Small intestine (tissue), 16 donors: ENCODE measurements at places on chromosomes 3 and 15.
A peak's percentile ranks its signal among the peaks of the same experiment; 100 is the strongest.

- DNase-seq, result peak; percentile 58
Observed at GRCh38 chr15:41936649-41937567, 35.4 kb downstream of the EHD4 start.

GRCh38 chr3:172155897-172156585, 116.7 kb downstream of the FNDC3B start:
- DNase-seq, result no peak

GRCh38 chr15:27089233-27089586, 118.2 kb downstream of the GABRG3 start:
- no peak for DNase-seq

- no peak for DNase-seq
Observed at GRCh38 chr15:86060674-86061073, 19.0 kb upstream of the AGBL1 start.

- DNase-seq, result no peak
Observed at GRCh38 chr3:195450731-195451229, 8.0 kb upstream of the ACAP2 start.

DNA sequence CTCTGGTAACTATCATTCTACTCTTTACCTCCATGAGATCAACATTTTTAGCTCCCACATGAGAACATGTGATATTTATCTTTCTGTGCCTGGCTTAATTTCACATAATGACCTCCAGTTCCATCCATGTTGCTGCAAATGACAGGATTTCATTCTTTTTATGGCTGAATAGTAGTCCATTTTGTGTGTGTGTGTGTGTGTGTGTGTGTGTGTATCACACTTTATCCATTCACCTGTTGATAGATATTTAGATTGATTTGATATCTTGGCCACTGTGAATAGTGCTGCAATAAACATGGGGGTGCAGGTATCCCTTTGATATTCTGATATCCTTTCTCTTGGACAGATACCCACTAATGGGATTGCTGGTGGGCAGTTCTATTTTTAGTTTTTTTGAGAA, 18.3 kb downstream of the DLG1 start:
- DNase-seq, result no peak

GRCh38 chr15:68442041-68442440, 10.1 kb upstream of the ITGA11 start:
- no peak for DNase-seq

DNA sequence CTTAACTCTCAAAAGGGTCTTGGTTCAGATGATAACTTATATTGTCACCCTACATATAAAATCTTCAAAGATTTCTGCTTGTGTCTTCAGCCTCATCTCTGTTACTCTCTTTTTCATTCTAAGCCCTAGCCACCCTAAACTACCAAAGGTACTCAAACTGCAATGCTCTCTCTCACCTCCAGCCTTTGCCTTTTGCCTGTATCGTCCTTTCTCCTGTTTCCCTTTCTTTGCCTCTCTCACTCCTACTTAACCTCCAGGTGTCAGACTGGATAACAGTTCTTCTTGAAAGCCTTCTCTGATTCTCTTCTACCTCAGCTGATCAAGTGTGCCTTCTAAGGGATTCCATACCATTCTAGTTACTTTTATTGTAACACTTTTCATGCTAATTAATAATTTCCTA, 149.8 kb downstream of the SERPINI1 start:
- DNase-seq, result no peak

DNA sequence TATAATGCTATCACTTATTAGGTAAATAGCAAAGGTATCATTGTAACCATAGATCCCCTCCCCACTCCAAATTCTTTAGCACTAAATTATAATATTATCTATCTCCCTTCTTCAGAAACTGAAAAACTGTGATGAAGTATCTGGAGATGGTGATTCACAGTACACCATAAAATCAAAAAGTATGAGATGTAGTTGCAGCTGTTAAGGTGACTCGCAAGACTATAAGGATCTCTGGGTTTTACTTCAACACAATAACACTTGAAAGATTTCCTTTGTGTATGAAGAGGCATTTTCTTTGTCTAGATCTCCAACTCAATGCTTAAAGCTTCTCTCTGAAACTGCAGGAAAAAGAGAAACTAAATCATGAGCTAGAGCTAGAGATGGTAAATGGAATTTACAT, 46.9 kb downstream of the IFT57 start:
- no peak for DNase-seq

DNA sequence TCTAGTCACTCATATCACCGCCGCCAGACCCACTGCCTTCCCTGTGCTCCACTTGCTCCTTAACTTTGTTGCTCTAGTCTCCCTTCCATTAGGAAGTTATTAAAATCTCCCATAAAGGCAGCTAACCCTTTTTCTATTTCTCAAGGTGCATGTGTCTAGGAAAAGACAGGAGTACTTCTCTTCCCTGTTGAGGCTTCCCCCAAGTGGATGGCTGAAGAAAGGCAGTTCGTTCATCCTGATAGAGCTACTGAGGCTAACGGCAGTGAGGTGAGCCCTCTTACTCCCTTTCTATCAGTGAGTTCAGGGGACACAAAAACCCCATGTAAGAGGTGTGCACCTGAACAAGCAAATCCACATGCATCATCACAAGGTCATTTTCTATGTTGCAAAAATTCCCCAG, 397.8 kb downstream of the IGSF11 start:
- DNase-seq, result no peak

GRCh38 chr15:33621141-33621540, 310.4 kb downstream of the RYR3 start:
- DNase-seq, result no peak

- no peak for DNase-seq
Observed at GRCh38 chr15:38197553-38197952, 55.1 kb upstream of the SPRED1 start.

GRCh38 chr3:133860519-133860918, 35.2 kb downstream of the RAB6B start:
- no peak for DNase-seq

- DNase-seq, result no peak
Observed at GRCh38 chr3:69856965-69857705, 117.9 kb downstream of the MITF start.

DNA sequence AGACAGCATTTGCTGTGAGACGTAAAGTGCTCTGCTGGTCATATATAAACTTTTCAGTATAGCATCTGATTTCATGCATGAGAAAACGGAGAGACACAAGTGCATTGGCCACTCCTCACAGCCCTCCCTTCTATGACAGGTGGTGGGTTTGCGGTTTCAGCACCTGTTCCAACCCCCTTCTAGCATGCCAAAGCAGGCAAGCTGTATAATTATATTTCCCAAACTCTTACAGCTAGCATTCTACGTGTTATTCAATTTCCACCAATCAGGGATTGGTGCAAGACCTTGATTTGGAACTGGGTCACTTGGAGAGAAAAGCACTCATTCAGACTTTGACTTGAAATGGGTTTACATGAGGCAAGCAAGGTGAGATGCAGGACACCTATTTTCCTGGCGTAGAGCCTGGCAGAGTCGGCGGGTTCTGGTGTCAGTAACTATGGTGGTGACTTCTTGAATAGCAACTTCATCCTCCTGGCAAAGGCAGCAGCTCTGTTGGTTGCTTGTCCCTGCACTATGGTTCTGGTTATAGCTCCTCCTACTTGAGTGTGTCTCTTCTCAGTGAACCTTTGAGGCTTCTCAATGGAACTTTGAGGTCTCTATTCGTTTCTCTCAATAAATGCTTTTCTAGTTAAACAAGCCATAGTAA, 356.5 kb downstream of the TBL1XR1 start:
- DNase-seq, result no peak

DNA sequence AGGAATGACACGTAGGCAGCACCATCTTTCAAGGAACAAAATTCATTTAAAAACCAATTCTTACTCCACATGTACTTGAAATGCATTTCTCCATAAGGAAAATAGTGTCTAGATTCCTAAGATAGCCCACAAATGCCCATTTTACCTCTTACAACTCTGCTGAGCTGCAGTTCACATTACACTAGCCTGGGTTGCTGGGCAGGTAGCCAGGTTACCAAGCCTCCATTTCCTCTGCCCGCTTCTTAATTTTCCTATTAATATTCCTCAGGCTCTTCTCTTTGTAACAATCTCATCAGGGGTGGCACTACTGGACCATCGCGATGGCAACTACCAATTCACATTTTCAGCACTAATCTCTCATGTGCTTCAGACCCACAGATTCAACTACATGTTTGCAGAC, 10.8 kb downstream of the ATP13A3 start:
- DNase-seq, result no peak

- no peak for DNase-seq
Observed at GRCh38 chr3:29694783-29695182, 413.9 kb downstream of the RBMS3 start.

GRCh38 chr15:96053031-96053780, 277.3 kb upstream of the NR2F2 start:
- peak; percentile 60 for DNase-seq

DNA sequence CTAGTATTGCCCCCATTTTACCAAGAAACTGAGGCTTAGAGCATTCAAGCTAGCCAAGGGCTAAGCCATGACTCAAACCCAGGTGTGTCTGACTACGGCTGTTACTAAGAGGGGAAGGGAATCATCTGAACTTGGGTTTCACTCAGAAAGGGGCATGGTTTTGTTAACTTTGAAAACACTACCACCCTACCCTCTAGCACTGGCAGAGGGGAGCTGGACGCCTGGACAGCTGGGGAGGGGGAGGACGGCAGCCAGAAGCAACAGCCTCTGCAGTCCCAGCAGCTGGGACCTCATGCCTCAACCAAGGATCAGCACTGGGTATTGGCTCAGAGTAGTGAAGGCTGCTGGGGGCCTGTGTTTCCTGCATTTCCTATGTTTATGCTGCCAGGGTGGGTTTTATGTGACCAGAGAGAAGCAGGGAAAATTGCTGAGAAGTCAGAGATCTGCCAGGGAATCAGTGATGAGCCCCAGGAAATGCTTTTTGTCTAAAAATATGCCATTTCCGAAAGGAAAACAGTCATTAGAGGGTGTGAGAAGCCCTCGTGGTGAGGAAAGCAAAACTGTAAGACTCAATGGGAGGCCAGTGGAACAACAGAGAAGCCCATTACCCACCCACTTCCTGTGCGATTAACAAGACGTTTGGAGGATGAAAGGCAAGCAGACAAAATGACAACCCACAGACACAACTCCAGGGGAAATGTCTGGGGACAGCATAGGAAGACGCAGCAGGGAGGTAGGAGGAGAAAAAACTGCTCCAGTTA, 41.2 kb downstream of the LIPC start:
- no peak for DNase-seq

DNA sequence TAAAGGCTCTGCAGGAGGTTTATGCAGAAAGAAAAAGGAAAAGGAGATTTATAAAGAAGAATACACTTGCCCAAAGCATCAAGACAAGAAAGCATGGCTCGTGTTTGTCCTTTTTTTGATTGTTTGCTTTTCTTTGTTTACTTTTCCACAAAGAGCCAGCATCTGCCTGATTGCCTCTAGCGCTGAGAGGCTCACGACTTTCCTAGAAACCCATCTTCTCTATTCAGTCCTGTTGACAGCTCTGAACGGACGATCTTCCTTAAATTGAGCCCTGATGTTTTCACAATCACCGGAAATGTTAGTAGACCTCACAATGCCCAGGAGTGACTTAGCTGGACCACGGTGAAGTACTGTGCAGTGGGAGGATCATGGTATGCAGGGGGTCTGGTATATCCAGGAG, 12.4 kb downstream of the GP5 start:
- DNase-seq, result no peak

GRCh38 chr3:120457827-120458226, 7.0 kb upstream of the FSTL1 start:
- DNase-seq, result no peak

- DNase-seq, result no peak
Observed at GRCh38 chr15:99538261-99538660, 27.5 kb upstream of the MEF2A start.

DNA sequence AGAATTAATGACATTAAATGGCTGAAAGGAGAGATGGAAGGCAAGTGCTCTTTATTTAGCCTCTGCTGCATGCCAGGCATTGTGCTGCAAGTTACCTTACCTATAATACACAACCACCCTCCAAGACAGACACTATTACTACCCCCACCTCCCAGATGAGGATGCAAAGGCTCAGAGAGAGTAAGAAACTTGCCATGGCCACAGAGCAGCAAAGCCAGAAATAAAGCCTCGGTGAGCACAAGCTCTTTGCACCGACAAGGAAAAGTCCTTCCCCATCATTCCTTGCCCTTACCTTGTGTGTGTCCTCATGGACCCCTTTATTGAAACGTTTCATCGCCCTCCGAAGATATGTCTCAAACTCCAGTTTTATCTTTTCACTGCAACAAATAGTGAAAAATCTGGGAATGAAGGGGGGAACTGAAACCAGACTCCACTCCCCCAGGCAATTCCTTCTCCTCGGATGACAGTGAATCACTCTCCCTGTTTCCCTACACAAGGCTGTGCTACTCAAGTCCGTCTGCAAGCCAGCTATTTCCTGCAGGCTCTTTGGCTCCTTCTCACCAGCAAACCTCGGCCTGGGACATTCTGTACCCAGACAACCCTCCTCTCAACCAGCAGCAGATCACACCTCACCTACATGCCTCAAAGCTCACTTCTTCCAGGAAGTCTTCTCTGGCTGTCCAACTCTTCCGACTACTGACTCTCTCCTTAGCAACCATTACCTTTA, 11.4 kb downstream of the XPC start:
- no peak for DNase-seq

- DNase-seq, result no peak
Observed at GRCh38 chr15:86267892-86268291, 188.2 kb downstream of the AGBL1 start.

DNA sequence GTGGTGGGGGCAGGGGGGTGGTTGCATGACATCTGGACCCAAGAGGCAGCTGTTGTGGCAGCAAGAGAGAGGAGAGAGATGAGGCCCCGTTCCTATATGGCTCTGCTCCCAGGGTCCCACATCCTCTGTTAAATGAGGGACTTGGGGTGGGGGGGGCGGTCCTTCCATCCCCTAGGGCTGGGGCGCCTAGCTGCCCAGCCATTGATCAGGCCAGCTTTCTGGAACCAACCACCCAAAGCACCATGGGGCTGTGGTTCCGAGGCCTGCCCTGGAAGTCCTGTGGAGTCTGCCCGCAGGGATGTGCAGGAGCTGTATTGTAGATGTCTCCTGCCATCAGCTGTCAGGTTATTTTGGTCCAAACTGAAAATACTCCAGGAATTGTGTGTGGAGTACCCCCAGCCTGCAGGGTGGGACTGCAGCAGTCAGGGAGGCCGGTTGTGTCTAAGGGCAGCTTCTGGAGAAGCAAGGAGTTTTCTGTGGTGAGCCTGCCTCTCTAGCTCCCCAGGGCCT, 5.2 kb downstream of the FURIN start:
- DNase-seq, result no peak

DNA sequence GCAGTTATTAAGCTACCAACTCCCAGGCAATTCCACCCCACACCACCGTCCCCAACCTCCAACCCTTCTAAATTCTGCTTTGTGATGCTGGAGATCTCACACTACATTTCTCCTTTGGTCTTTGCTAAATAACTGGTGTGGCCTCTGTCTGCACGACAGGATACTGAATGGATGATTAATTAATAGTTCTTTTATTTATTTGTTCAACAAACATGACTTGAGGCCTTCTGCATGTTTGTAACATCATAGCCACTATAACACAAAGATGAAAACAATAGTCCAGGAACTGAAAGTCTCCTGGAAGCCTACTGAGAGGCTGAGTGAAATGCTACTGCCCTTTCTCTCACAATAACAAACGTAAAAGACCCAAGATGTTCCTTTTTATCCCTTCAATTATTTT, 609.5 kb upstream of the UBE2E2 start:
- no peak for DNase-seq
